Motor neuron (in vitro differentiated cells): ENCODE measurements at places on chromosomes 16 and 17. TPM values are rescaled to one million over a fixed set of nuclear protein-coding genes. Genes with fewer than 3 reads are reported as not detected.

The STRADA gene
- 32.1 and 32.5 TPM in 2 replicates for total RNA-seq

The CHP2 gene
- total RNA-seq: not detected in 2 replicates

The C16orf92 gene
- total RNA-seq: not detected in 2 replicates

The KDM6B gene
- 10.7 and 13.3 TPM in 2 replicates for total RNA-seq

The RPL38 gene
- total RNA-seq: 2,487 and 2,638 TPM in 2 replicates

The TBC1D26 gene
- total RNA-seq: 0.15 and 0.92 TPM in 2 replicates

The SLC47A1 gene
- 10.2 and 10.8 TPM in 2 replicates for total RNA-seq

The KIF2B gene
- 0.24 TPM in 1 of 2 replicates, not detected in the other for total RNA-seq

The KRTAP17-1 gene
- total RNA-seq: not detected in 2 replicates

The FOXN1 gene
- 0.30 and 0.73 TPM in 2 replicates for total RNA-seq

The TNFRSF17 gene
- total RNA-seq: 0.52 and 0.68 TPM in 2 replicates

The CLEC19A gene
- total RNA-seq: 2.3 and 2.9 TPM in 2 replicates

The GSE1 gene
- total RNA-seq: 27.4 and 55.2 TPM in 2 replicates

The CHRNB1 gene
- 6.3 and 9.0 TPM in 2 replicates for total RNA-seq

The KRTAP9-8 gene
- total RNA-seq: not detected in 2 replicates

The NPIPB13 gene
- 1.7 and 1.8 TPM in 2 replicates for total RNA-seq

The SLC4A1 gene
- 0.08 and 0.27 TPM in 2 replicates for total RNA-seq

The RNF43 gene
- total RNA-seq: 0.17 and 0.77 TPM in 2 replicates

The ENPP7 gene
- 0.49 and 0.73 TPM in 2 replicates for total RNA-seq

The PDIA2 gene
- 18.5 and 32.0 TPM in 2 replicates for total RNA-seq

The SCIMP gene
- total RNA-seq: 0.92 and 1.2 TPM in 2 replicates

The MT2A gene
- 4.9 and 5.0 TPM in 2 replicates for total RNA-seq

The KRT12 gene
- total RNA-seq: 0.33 TPM in 1 of 2 replicates, not detected in the other

The SLFN12 gene
- total RNA-seq: 3.9 and 4.5 TPM in 2 replicates

The ZNF688 gene
- total RNA-seq: 4.5 and 8.2 TPM in 2 replicates

The RPH3AL gene
- total RNA-seq: 2.3 and 2.4 TPM in 2 replicates

The PYDC1 gene
- not detected in 2 replicates for total RNA-seq

The RASL10B gene
- 13.2 and 14.7 TPM in 2 replicates for total RNA-seq

The CMC2 gene
- 67.5 and 69.1 TPM in 2 replicates for total RNA-seq

The CLEC18B gene
- total RNA-seq: 1.1 and 1.7 TPM in 2 replicates

The VASN gene
- total RNA-seq: 55.0 and 60.9 TPM in 2 replicates

The MEOX1 gene
- total RNA-seq: not detected in 2 replicates

The GAS7 gene
- 9.7 and 11.8 TPM in 2 replicates for total RNA-seq

The PRPSAP2 gene
- total RNA-seq: 51.8 and 59.7 TPM in 2 replicates

The TRIM72 gene
- 0.13 and 0.14 TPM in 2 replicates for total RNA-seq

The ABCC6 gene
- 2.3 and 3.0 TPM in 2 replicates for total RNA-seq

The ZSCAN10 gene
- total RNA-seq: 0.59 and 1.0 TPM in 2 replicates

The KRTAP4-6 gene
- total RNA-seq: not detected in 2 replicates

The OR3A2 gene
- 0.25 TPM in 1 of 2 replicates, not detected in the other for total RNA-seq

The CDH5 gene
- total RNA-seq: 3.3 and 4.2 TPM in 2 replicates
